ENCODE measurements at places on chromosomes 2 and 18. TPM values are rescaled to one million over a fixed set of nuclear protein-coding genes. Genes with fewer than 3 reads are reported as not detected.

PSMA8 gene
- 0.42 TPM for total RNA-seq

ASB18 gene
- not detected for total RNA-seq

MALT1 gene
- 127 TPM for total RNA-seq

UPP2 gene
- not detected for total RNA-seq

FN1 gene
- 4.6 TPM for total RNA-seq

ONECUT2 gene
- not detected for total RNA-seq

GNAL gene
- 0.84 TPM for total RNA-seq

TCF23 gene
- not detected for total RNA-seq

DYNC2LI1 gene
- total RNA-seq = 3.5 TPM

TUBB8B gene
- not detected for total RNA-seq

RNF25 gene
- total RNA-seq = 21.1 TPM
